EH (cell line): ENCODE measurements at places on chromosomes 12 and 14.

DNA sequence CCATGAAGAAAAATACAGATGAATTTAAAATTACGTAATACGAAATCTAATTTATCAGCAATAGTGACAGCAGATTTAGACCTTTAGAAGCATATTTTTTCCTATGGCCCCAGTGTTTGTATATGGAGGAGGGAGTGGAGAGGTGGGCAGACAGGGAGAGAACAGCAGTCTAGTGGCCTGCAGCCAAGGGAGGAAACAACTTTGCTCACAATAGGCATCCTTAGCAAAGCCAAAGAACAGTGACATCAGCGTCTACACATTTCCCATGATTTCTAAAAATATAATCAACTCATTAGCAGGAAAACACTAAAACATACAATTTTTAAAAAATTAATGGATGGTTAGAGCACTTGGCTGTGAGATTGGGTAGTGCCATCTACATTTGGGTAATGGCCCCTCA is 622.6 kb upstream of the ATP2B1 start:
- no peak for DNase-seq

DNA sequence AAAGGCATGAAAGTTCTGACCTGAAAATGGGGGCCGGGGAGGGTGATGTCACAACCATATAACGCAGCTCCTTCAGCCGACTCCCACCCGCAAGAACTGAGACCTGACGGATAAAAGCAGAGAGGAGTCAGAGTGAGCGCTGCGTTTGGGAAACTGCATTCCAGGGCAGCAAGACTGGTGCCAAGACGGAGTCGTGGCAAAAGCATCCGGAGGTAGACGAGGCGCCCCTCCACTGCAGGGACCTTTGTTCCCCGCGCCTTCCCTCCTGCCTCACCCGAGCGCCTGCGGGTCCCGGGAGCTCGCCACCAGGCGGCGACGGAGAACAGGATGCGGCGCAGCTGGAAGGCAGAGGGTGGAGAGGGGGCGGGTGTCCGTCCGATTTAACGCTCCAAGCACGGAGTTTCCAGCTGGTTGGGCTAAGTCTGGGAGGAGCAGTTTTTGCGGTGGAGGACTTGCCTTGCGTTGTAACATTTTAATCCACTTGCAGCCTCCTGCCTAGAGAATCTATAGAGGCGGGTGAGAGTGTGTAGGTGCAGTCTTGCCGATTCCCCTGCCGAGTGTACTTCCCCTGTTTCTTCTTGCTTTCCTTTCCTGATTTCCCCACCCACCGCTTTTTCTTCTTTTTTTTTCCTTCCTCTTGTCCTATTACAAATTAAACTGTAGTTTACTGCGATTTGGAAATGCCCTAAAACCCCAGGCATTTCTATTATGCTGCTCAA is 1.2 kb upstream of the CPNE8 start:
- peak; percentile 42 for DNase-seq

DNA sequence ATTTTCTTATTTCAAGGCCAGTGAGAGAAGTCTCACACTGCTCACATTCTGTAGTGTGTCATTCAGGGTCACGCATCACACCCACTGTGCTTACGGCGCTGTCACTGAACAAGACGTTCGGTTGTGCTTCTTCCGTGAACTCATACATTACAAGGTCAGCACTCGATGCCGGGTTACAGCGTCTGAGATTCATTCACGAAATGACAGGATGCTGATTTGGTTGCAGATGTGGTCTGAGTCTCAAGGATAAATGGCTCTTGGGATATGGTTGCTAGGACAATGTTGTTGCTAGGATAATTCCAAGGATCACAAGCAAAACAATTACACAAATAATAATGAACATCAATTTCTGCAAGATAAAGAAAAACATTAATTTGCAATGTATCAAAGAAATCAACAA is 47.4 kb downstream of the STX2 start:
- DNase-seq, result no peak

GRCh38 chr14:102948698-102949061 is 26.2 kb downstream of the AMN start:
- no peak for DNase-seq

DNA sequence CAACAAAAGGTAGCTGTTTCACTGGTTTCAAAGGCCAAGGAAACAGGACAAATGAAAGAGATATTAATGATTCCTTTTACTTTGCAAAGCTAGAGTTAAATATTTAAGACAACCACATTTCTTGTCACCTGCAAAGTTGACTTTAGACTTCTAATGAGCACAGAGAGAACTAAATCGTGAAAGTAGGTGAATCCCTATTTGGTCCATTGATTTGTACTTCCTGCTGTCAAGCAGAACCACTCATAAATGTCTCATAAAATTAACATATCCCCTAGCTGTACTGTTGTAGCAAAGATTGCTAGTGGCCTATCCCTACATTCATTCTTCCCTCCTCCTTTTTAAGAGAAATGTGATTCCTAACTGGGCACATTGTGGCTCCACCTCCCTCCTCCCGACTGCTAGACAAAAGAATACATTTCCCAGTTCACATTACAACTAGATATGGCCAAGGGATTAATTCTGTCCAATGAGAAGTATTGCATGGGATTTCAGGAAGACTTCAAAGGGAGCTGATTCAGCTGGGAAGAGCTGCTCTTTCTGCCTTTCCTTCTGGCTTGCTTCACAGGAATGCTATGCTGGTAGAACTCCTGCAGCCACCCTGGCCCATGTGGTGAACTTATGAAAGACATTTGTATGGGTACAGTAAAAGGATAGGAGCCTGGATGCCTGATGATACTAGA is 227.5 kb upstream of the ABCD2 start:
- peak; percentile 9 for DNase-seq

GRCh38 chr12:54605138-54605970 is 16.9 kb upstream of the PPP1R1A start:
- no peak for DNase-seq

DNA sequence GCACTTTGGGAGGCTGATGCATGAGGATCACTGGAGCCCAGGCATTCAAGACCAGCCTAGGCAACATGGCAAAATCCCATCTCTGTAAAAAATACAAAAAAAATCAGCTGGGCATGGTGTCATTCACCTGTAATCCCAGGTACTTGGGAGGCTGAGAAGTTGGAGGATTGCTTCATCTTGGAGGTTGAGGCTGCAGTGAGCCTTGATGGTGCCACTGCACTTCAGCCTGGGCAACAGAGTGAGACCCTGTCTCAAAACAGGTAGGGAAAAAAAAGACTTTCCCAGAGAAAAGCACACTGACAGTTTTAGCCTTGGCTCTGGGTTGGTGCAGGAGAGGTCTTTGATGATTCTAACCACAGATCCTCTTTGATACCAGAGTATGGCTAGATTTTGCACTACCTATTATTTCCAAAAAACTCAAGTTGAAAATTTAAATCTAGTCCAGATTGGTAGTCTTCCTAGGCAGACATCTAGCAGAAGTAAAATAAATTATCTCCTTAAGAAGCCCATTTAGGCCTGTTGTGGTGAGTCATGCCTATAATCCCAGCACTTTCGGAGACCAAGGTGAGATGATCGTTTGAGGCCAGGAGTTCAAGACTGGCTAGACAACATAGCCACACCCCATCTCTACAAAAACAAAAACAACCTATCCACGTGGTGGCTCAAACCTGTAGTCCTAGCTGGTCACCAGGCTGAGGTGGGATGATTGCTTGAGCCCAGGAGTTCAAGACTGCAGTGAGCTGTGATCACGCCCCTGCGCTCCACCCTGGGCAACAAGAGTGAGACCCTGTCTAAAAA is 18.6 kb downstream of the LARP4 start:
- no peak for DNase-seq

GRCh38 chr12:8566525-8566924 is 25.8 kb upstream of the CLEC4E start:
- no peak for DNase-seq
